Panc1 (cell line): ENCODE measurements at places on chromosomes 3 and 15. TPM values are rescaled to one million over a fixed set of nuclear protein-coding genes. Genes with fewer than 3 reads are reported as not detected.

GRCh38 chr3:11197484-11197883 is 43.2 kb downstream of the HRH1 start:
- H3K4me1 ChIP-seq, result peaks cover 25% of the 10 kb centered on the region
- no peaks in the 10 kb centered on the region for H3K27me3 ChIP-seq
- H3K27ac ChIP-seq, result peak overlapping the region; percentile 18; the same call in 1 of the 2 replicates
- H3K36me3 ChIP-seq, result no peaks in the 10 kb centered on the region
- H3K4me3 ChIP-seq, result no peak overlapping the region
- no peak for DNase-seq

DNA sequence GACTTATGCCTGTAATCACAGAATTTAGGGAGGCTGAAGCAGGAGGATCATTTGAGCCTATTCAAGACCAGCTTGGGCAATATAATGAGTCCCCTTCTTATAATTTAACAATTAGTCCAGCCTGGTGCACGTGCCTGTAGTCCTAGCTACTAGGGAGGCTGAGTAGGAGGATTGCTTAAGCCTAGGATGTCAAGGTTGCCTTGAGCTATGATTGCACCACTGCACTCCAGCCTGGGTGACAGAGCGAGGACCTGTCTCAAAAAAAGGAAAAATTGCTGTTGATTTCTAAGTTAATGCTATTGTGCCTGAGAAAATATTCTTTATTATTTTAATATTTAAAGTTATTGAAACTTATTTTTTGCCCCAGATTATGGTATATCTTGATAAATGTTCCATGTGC is 159.0 kb downstream of the NLGN1 start:
- DNase-seq, result no peak
- H3K36me3 ChIP-seq, result no peaks in the 10 kb centered on the region
- H3K27ac ChIP-seq, result no peak overlapping the region
- no peaks in the 10 kb centered on the region for H3K4me1 ChIP-seq
- no peak overlapping the region for H3K4me3 ChIP-seq
- H3K27me3 ChIP-seq, result no peaks in the 10 kb centered on the region

DNA sequence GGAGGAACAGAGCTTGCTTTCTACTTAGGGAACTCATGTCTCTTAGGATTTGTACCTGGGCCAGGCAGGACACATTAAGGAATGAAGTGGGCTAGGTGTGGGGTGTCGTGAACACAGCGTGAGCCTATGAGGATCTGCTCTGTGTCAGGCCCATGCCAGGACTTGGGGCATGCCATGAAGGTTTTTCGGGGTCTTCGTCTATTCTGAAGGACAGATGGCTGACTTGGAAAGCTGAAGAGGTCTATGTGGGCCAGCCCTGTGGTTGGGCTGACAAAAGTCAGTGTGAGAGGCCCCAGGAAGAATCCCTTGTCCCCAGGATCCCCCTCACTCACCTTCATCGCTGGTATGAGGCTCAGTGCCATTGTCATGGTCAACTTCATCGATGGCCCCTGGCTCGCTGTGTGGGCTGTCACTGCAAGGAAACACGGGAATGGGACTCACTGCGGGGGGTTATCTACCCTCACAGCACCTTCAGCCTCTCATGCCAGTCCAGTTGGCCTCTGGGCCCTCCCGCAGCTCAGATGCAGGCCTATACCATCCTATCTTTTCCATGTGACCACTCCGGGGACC is 46.8 kb upstream of the RAD18 start:
- no peaks in the 10 kb centered on the region for H3K27me3 ChIP-seq
- no peak overlapping the region for H3K27ac ChIP-seq
- no peak for DNase-seq
- no peaks in the 10 kb centered on the region for H3K36me3 ChIP-seq
- H3K4me3 ChIP-seq, result no peak overlapping the region
- H3K4me1 ChIP-seq, result no peaks in the 10 kb centered on the region

- H3K36me3 ChIP-seq, result no peaks in the 10 kb centered on the region
- H3K4me3 ChIP-seq, result no peak overlapping the region
- peaks cover 20% of the 10 kb centered on the region for H3K27me3 ChIP-seq
- no peak for DNase-seq
- H3K27ac ChIP-seq, result no peak overlapping the region
Observed at GRCh38 chr3:45793482-45794176, 2.7 kb downstream of the SLC6A20 start.

- DNase-seq, result no peak
- H3K36me3 ChIP-seq, result no peaks in the 10 kb centered on the region
- H3K4me1 ChIP-seq, result no peaks in the 10 kb centered on the region
- H3K27me3 ChIP-seq, result peaks cover 8% of the 10 kb centered on the region
- H3K4me3 ChIP-seq, result no peak overlapping the region
- no peak overlapping the region for H3K27ac ChIP-seq
Observed at GRCh38 chr15:48638963-48639362, 6.5 kb downstream of the FBN1 start.

DNA sequence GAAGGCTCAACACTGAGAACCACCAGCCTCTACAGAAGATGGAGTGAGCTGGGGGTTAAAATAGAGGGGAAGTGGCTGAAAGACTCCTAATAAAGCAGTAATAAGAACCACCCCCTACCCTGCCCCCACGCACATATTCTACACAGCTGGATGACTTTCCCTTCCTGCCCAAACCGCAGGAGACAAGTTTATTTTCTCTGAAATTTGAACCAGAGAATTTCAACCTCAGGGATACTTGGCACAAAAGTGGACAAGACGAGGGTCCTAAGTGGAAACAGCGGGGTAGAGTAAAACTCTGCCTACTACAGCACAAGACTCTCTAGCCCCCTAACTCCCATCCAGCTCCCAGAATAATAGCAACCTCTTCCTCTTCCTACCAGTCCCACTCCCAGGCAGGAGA is 28.4 kb downstream of the USF3 start:
- no peaks in the 10 kb centered on the region for H3K36me3 ChIP-seq
- no peak overlapping the region for H3K4me3 ChIP-seq
- no peaks in the 10 kb centered on the region for H3K4me1 ChIP-seq
- H3K27me3 ChIP-seq, result no peaks in the 10 kb centered on the region

DNA sequence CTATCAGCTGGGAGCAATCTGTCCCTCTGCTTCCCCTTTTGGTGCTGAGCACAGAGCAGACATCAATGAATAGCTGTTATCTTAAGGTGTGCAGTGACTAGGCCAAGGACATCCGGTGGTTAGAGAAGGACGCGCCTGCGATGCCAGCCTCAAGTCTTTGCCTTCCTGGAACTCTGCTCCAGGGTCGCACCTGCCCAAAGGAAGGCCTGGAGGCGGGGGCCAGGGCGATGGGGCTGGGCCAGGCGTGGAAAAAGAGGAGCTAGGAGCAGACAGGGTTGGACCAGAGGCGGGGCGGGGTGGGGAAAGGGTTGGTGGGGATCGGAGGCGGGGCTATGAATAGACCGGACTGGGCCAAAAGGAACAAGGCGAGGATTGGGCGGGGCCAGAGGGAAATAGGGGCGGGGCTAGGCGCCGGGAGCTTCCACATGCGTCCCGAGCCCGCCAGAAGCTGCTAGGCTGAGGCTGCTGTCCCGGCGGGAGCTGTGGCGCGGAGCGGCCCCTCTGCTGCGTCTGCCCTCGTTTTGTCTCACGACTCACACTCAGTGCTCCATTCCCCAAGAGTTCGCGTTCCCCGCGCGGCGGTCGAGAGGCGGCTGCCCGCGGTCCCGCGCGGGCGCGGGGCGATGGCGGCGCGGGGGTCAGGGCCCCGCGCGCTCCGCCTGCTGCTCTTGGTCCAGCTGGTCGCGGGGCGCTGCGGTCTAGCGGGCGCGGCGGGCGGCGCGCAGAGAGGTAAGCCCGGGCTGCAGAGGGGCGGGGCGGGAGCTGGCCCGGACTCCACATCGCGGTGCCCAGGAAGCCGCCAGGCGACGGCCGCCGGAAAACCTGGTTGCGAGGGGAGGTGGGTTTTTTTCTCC is at the start of gene CHRNA5:
Gene CHRNA5, plus strand, starts transcription at position 424 of the 854 bp plus-strand sequence. Its CDS starts 200 bp downstream, at position 624.
- peak within 1 kb of the TSS; percentile 93 for H3K27ac ChIP-seq
- no peaks in the 10 kb centered on the region for H3K27me3 ChIP-seq
- H3K36me3 ChIP-seq, result no peaks in the 10 kb centered on the region

DNA sequence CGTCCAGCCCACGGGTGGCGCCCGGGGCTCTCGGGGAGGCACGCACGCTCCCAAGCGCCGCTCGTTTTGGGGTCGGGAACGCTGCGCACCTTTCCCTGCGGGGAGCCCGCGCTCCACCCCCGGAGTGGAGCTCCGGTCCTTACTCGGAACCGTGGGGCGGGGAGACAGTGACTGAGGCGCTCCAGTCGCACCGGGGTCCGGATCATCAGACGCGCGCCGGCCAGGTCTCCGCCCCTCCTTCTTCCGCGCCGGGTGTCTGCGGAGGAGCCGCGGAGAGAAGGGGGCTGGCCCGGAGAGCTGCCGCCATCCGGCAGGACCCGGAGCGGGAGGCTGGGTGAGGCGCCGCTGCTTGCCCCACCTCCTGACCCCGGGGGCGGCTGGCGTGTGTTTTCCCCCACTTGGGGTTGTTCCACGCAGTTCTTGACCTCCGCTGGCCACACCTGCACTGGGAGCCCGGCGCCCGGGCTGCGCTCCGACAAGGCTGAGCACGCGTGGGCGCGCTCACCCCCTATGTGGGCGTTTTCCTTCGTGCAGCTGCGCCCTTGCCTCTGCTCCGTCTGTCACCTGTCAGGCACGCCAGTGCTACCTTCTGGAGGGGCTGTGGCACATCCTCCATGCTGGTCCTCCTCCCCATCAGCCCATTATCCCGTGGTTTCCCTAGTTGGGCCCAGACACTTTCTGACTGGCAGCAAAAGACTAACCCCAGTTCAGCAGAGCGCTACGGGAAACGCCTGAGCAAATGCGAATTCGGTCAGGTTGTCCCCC is at the start of gene MCF2L2:
Gene MCF2L2, minus strand, starts transcription at position 173 of the 765 bp plus-strand sequence. CDS start 642 bp downstream, outside the sequence.
- no peak within 1 kb of the TSS for H3K27ac ChIP-seq
- H3K4me1 ChIP-seq, result no peaks in the 10 kb centered on the region
- peak within 1 kb of the TSS; percentile 70 for H3K4me3 ChIP-seq
- H3K36me3 ChIP-seq, result no peaks in the 10 kb centered on the region
- DNase-seq, result no peak
- H3K27me3 ChIP-seq, result peaks cover 11% of the 10 kb centered on the region

- H3K4me1 ChIP-seq, result peaks cover 5% of the 10 kb centered on the region; the same call in 1 of the 2 replicates
- no peak for DNase-seq
- no peaks in the 10 kb centered on the region for H3K36me3 ChIP-seq
- H3K27me3 ChIP-seq, result no peaks in the 10 kb centered on the region; the same call in 1 of the 2 replicates
- no peak overlapping the region for H3K27ac ChIP-seq
Observed at GRCh38 chr15:72319360-72319984, 485 bp downstream of the CELF6 start.

DNA sequence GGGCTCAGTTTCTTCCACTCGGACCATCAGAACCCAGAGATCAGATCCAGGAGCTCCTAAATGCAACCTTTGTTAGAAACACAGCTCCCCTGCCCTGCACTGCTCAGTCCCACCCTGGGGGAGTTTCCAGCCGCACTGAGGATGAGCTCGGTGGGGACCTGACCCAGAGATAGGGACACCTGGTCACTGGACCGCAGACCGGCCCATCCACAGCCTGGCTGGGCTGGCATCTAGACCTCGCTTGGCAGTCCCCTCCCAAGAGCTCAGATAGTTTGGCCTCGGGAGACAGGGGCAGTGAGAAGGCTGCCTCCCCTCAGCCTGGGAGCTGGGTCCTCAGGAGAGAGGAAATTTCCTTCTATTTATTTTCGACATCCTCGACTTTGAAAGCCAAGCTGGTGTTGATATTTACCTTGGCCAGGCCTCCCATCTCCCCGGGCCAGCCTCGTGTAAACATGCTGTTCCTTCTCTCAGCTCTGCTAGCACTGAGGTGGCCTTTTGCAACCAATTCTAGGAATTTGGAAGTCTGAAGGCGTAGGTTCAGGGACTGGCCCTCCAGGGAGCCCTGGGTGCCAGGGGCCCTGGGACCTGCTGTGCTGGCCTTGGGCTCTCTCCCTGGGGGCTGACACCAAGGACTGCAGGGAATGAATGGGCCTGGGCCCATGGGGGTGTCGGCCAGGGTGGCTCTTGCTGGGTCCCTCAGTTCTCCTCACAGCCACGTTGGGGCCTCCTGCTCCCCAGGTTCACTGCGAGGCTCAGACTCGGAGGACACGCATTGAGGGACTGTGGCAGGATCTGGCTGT is 90.1 kb downstream of the VGLL4 start:
- peak overlapping the region; percentile 96 for H3K27ac ChIP-seq
- no peak for DNase-seq
- peaks cover 93% of the 10 kb centered on the region for H3K4me1 ChIP-seq
- peaks cover 2% of the 10 kb centered on the region for H3K36me3 ChIP-seq
- no peaks in the 10 kb centered on the region for H3K27me3 ChIP-seq

- DNase-seq, result no peak
- no peaks in the 10 kb centered on the region; the same call in 1 of the 2 replicates for H3K4me1 ChIP-seq
- H3K36me3 ChIP-seq, result peaks cover 2% of the 10 kb centered on the region; the same call in 1 of the 2 replicates
Observed at GRCh38 chr3:72153477-72154314, 368.7 kb upstream of the PROK2 start.

- peaks cover 7% of the 10 kb centered on the region for H3K4me1 ChIP-seq
- H3K27me3 ChIP-seq, result no peaks in the 10 kb centered on the region
- H3K4me3 ChIP-seq, result no peak overlapping the region
- no peak overlapping the region for H3K27ac ChIP-seq
- no peaks in the 10 kb centered on the region for H3K36me3 ChIP-seq
- DNase-seq, result no peak
Observed at GRCh38 chr3:194745422-194746184, 59.9 kb downstream of the FAM43A start.

DNA sequence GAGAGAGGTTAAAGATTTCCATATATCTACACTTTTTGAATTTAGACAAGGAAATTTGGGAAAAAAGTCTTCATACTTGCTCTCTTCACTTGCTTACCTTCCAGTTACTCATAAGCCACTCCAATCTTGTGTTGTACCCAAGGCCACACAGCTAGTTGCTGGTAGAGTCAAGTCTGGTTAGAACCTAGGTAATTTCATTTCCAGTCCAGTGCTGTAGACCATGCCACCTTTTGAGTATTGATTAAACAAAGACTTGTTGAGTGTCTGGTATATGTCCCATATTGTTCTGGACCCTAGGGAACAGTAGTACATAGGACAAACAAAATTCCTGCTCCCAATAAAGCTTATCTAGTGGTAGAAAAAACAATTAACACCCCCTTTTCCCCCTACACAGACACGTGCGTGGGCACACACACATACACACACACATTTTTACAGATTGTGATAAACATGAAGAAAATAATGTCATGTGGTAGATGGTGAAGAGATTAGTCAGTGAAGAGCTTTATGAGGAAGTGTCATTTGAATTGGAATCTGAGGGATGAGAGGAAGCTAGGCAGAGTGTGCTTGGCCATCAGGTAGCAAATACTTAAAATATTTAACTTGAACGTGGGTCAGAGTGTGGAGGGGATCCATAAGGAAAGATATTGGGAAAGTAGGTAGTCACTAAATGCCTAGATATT is 2.1 kb downstream of the CMC1 start:
- no peak overlapping the region for H3K4me3 ChIP-seq
- no peak for DNase-seq
- H3K36me3 ChIP-seq, result peaks cover 4% of the 10 kb centered on the region; the same call in 1 of the 2 replicates
- H3K4me1 ChIP-seq, result peaks cover 12% of the 10 kb centered on the region
- no peaks in the 10 kb centered on the region for H3K27me3 ChIP-seq
- no peak overlapping the region for H3K27ac ChIP-seq

- H3K4me3 ChIP-seq, result no peak overlapping the region
- no peak for DNase-seq
- no peak overlapping the region for H3K27ac ChIP-seq
- no peaks in the 10 kb centered on the region for H3K36me3 ChIP-seq
Observed at GRCh38 chr3:15148614-15149013, 49.7 kb upstream of the RBSN start.

CMTM8 gene
- total RNA-seq, result 9.8 TPM

PLA2G4E gene
- not detected for total RNA-seq

MUC4 gene
- total RNA-seq, result 0.03 TPM

PARP15 gene
- total RNA-seq, result 0.21 TPM
